DMS153 (cell line): ENCODE measurements at places on chromosomes 1 and 21.

- no peak for DNase-seq
Observed at GRCh38 chr1:240247899-240248298, 156.2 kb downstream of the FMN2 start.

- no peak for DNase-seq
Observed at GRCh38 chr1:39727221-39727931, 11.3 kb upstream of the PPIE start.

DNA sequence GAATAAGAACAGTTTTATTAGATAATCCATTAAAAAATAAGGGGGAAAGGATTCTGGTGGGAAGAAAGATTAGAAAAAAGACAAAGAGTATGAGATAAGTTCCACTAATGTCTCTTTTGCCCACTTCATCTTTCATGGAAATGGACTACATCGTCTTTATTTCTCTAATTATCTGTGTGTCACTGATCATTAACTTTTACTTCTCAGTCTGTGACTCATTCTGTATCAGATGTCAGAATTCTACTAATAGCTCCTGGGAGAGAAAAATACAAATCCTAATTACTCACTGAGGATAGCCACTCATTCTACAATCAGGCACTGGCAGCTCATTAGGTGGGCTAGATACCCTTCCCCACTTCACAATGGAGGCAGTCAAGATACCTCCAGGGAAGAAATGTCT lies 41.7 kb downstream of the ILDR2 start:
- DNase-seq: no peak

- peak; percentile 83 for DNase-seq
Observed at GRCh38 chr1:37940299-37940947, 6.4 kb downstream of the INPP5B start.

DNA sequence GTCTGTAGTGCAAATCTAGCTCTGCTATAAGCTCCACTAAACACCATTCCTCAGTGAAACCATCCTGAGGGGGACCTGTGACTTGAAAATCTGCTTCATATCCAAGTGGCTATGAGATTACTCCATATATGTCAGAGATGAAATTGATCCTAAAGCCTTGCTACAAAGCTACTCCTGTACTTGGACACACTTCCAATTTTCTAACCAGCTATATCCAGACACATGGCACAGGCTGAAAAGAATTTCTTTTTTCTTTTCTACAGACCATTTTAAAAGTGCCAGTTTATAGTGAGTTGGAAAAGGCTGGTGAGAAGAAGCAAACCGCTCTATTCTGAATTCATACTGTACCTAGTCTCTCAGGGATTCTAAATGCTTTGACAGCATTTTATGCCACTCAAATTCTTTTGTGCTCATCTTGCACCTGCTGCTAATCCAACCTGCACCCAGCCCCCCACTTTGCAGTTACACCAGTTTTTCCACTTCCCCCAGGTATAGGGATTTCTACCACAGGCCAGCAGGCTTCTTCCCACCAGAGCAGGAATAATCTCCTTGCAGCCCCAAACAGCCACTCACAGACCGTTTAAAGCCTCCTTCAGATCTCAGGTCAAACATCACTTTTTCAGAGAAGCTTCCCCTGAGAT lies 112.5 kb downstream of the RERE start:
- peak; percentile 89 for DNase-seq

DNA sequence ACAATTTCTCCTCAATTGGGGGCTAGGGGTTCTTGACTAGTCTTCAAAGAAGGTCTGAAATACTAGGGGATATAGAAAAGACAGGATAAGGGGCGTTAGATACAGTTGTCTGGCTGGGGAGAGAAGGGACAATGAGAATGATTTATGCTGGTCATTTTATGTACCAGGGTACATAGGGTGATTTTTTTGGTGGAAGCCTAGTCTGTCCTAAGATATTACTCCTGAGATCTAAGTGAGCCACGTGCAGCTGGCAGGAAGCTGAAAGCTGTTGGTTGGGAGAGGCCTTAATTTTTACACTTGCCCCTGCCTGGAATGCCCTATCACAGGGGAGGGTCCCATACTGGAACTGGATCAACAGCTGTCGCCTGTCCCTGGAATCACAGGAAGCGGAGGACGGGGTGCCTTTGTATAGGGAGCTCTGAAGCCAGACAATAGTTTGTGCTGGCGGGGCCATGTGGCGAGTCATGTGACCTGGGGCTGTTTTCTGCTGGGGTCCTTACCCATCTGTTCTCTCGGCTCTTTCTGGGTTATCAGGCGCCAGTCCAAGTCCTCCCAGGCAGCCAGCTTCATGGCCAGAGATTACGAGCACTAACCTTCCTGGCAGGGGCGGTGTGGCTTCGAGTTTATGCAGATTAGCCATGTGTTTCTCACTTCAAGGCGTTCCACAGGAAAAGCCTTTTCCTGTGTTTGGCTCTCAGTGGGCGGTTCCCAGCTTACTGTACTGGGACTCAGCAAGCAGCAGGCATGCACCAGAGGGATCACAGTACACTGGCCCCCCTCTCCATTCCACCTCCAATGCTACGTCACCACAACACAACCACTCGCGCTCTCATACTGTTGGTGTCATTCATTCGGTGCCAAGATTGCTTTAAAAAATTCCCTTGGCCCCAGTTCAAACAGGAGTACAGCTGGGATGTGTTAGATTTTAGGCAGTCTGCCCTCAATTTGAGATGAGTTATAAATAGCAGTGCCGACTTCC lies 27.5 kb downstream of the ARID1A start:
- DNase-seq: peak; percentile 86

DNA sequence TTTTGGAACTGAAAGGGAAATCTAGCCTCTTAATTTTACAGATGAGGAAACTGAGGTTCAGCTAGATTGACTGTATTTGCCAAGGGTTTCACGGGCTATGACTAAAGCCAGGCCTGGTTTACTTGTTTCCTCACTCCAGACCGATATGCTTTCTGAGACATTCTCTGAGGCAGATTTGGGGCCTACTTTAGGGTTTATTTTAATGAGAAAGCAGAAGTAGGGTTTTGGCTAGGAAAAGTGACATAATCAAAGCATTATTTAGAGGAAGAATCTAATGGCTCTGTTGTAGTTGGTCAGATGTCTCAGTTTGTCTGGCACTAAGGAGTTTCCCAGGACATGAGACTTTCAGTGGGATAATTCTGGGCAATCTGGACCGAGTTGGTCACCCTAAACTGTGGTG lies 1.5 kb upstream of the RPTN start:
- DNase-seq: no peak

- no peak for DNase-seq
Observed at GRCh38 chr1:45721207-45721606, 29.2 kb downstream of the IPP start.

GRCh38 chr1:56797065-56797685 lies 22.0 kb downstream of the FYB2 start:
- DNase-seq: peak; percentile 88

DNA sequence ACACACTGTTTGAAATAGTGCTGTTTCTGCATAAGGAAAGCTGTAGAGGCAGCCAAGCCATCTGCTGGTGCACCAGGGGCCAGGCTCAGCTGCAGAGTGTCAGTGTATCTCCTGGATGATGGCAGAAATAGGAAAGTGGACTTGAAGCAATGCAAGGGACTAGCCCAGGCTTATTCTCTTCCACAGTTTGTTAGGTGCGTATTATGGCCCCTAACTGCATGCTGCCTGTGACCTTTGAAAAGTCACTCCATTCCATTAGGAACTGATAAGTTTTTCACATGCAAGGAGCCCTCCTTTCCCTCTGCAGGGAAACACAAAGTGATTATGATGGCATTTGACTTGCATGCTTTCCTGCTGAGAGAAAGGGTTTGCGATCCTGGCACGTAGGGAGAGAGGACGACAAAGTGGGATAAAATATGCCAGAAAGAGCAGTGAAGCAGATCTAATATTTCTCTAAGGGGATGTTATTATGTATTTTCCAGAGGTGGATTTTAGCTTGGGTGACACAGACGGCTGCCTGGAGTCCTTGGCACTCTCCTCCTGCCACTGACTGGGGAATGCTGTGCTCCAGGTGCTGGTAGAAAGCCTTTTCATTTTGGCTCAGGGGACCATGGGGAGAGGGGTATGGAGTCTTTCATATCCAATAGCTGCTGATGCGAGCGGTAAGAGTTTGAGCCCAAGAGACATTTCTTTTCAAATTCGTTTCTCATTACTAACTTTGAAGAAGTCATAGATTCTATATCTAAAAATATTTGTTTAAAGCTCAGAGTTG lies 402.1 kb upstream of the B3GALT2 start:
- no peak for DNase-seq

GRCh38 chr1:170864876-170865538 lies 70.3 kb upstream of the MROH9 start:
- DNase-seq: no peak

- no peak for DNase-seq
Observed at GRCh38 chr1:222084996-222085395, 343.1 kb upstream of the DUSP10 start.

DNA sequence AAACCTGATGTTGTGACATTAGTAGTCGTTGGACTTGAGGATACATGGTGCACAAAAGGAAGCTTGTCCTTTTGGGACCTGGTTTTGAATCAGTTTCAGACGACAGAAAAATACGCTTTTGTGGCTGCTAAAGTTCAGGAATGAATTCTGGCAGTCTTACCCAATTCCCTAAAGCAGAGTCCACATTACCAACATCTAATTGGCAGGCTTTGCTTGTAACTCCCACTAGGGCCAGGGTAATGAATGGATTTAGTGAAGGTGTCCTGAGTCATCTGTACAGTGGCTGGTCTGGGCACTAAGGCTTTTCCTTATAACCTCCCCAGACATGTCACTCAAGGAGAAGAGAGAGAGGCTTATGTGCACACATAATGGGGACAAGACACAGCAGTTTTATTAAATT lies 66.2 kb upstream of the RNPC3 start:
- no peak for DNase-seq

GRCh38 chr1:44801491-44802305 lies 1.5 kb downstream of the PLK3 start:
- DNase-seq: no peak

- DNase-seq: no peak
Observed at GRCh38 chr21:29407571-29407970, 108.8 kb downstream of the BACH1 start.

- no peak for DNase-seq
Observed at GRCh38 chr21:29334717-29335428, 36.2 kb downstream of the BACH1 start.

DNA sequence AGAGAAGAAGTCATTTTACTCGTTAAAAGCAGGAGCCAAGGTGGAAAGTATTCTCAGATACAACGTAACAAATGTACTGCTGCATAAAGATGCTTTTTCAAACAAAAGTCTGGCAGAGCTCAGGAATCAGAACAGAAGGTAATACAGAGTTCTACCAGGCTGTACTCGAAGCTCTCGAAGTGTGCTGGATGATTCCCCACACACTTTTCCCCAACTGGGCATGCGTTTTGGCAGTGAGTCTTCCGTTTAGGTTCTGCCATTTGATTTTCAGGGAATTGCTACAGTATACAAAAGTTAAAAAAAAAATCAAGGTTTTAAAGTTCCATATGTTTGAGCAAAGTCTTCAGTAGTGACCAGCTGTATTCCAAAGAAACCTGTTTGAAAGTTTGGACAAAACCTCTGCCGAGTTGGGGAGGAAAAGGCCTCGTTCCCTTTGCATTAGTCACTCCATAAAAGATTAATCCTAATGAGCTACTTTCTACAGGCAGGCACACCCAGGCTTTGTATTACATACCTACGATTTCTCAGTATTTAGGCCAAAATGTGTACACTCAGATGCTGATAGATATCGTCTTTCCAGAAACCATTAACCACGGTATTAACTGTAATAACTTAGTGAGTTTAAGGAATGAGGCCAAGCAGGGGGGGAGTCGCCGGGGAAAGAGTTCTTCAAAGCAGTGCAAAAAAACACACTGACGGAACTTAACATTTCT lies 477.1 kb downstream of the LMO4 start:
- no peak for DNase-seq

DNA sequence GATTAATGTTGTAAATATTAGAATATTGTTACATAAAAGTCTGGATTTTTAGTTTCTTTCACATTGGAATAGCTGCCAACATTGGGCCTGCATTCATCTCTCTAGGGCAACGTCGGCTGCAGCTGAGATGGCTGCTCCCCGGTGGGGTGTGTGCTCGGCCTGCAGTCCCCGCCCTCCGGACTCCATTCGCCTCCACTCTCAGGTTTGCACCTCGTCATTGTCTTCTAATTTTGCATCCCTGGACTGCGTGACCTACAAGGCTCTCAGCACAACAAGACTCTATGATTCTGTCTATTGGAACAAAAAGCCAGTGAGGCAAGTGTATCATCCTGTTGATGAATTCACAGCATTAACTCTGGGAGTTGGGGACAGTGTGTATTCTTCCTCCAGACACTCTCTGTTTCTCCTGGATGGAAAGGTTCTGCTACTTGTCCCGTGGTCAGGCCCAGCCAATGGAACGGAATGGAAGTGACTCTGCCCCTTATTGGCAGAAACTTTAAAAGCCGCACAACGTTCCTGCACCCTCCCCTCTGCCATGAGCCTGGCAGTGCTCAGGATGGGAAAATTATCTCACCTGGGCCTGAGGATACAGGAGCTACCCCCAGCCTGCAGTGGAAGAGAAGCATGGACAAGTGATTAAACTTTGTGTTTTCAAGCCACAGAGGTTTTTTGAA lies 105.0 kb upstream of the SAMD11 start:
- DNase-seq: no peak

DNA sequence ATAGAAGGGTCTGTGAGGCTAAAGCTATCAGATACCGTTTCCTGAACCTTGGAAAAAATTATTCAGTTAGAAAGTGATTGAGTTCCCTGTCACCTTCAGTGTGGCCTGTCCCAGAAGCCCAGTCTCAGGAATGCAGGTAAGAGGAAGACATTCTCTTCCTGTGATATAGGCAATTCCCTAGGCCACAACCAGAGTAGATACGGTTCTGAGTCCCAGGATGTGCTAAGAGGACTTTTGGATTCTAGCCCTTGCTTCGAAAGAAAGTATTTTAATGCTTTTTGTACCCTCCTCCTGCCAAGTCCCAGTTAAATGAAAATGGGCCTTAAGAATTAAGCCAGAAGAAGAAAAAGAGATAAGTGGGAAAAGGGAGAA lies 313.5 kb upstream of the PLXNA2 start:
- DNase-seq: no peak

- DNase-seq: no peak
Observed at GRCh38 chr1:198326915-198327314, 170.1 kb downstream of the NEK7 start.

DNA sequence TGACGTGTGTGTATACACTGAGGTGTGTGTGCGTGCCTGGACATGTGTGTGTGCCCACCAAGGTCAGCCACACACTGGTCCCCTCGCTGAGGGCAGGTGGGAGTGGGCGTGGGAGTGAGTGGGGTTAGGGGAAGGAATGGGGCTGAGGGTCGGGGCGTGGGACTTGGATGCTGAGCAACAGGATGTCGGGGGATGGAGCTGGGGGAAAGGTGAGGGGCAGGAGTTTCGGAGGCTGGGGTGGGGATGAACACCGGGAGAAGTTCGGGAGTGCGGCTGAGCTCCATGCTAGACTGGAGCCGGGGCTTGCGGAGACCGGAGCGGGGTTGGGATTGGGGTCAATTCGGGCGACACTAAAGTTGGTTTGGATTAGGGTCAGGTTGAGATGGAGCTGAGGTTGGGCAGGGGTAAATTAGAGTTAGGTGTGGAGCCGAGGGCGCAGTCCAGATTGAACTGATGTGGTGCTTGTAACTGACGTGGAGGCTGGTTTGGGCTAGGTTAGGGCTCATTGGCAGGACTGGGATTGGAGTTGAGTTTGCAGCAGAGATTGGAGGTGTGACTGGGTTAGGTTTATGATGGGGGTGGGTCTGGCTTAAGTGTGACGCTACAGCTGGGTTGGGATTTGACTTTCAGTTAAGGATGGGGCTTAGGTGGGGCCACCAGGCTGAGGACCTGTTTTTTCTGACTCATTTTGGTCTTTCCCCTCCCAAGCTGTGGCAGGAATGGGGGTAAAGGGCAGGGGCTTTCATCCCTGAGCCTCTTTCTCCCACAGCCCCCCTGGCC lies 3.3 kb upstream of the GUCA2A start:
- no peak for DNase-seq

- DNase-seq: no peak
Observed at GRCh38 chr1:24442764-24443163, 27.2 kb downstream of the NIPAL3 start.
